ENCODE measurements at places on chromosomes 5 and 9. TPM values are rescaled to one million over a fixed set of nuclear protein-coding genes. Genes with fewer than 3 reads are reported as not detected.

DNA sequence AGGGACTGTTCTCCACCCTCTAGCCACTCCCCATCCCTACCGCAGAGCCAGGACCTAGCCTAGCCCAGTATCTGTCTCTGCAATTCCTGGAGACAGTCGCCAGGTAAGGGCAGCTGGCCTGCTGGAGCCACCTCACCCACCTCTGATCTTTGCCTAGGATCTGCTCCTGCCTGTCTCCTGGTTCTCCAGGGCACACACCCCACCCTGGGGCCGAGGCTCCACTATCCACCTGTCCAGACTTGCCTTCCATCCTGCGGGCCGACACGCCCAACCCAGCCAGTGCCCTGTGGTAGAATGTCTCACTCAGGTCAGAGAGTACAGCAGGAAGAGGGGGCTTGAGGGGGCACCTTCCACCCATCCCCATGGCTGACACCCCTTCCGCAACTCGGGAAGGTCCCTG, 15.7 kb upstream of the AQP7 start:
- DNase-seq, result no peak

DNA sequence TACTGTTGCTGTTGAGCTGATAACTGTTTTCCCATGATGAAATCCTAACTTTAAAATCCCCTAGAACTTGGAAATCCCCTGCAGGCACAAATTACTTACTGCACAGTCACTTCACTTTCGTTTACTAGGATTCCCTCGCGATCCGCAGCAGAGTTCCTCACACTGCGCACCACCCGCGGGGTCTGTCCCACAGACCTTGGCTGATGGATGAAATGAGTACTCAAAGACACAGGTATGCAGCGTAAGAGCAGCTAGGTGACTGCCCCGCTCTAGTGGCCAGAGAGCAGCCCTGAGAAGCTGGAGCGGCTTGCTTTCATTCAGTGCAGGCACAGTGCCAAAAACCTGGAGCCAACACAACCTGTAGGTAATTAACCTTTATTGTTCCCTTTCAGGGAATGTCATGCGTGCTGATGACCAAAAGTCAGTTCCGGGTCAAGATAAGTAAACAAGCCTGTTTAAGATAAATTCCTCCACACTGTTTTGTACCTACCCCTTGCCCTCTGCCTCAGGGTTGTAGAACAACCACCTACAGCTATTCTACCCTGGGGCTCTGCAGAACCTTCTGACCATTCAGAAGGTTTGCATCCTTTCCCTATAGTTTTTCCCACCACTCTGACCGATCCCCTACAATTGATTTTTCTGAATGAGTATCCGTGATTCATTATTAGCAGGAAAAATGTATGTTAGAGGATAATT, 191.2 kb downstream of the CDH9 start:
- no peak for DNase-seq

ACTBL2 gene
- not detected for total RNA-seq

- no peak for DNase-seq
Measured at GRCh38 chr9:137514691-137515337, 35.4 kb downstream of the PNPLA7 start.

DNA sequence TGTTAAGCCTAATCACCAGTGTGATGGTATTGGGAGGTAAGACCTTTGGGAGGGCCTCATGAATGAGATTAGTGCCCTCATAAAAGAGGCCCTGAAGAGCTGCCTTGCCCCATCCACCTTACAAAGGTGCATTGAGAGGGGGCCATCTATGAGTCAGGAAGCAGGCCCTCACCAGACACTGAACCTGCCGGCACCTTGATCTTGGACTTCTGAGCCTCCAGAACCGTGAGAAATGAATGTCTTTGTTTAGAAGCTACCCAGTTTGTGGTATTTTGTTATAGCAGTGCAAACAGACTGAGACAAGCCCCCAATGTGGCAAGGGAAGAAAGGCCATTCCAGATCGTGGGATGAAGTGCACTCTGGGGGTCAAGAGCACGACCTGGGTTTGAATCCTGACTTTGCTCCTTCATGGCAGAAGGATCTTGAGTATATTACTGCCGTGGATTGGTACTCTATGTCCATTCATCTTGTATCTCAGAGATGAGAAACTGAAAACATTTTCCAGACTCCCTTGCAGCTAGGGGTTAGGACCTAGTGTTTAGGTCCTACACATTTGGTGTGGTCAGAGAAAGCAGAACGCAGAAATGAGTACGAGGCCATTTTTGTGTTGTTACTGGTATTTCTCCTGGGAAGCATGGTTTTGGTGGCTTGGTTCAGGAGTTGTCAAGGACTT, 86.7 kb downstream of the PTCH1 start:
- no peak for DNase-seq

EPB41L4B gene
- total RNA-seq, result not detected

- DNase-seq, result no peak
Measured at GRCh38 chr5:53917826-53918225, 357.4 kb downstream of the NDUFS4 start.

DNA sequence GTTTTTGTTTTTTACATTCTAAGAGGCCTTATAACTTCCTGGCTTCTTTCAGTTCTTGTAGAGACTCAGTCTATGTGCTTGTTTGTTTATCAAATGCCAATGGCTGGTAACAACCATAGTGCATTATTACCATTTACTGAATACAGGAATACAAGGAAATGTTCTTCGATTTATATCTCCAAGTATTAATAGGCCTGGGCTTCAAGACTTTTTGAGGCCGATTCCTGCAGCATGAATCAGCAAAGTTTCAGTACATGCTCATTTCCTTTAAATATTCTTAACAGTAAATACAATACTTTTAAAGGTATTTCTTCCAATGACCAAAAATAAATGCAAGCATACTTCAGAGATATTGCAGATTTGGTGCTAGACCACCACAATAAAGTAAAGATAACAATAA, 535.3 kb downstream of the EFNA5 start:
- no peak for DNase-seq

- DNase-seq, result no peak
Measured at GRCh38 chr9:71719562-71719961, 48.8 kb downstream of the CEMIP2 start.

DNA sequence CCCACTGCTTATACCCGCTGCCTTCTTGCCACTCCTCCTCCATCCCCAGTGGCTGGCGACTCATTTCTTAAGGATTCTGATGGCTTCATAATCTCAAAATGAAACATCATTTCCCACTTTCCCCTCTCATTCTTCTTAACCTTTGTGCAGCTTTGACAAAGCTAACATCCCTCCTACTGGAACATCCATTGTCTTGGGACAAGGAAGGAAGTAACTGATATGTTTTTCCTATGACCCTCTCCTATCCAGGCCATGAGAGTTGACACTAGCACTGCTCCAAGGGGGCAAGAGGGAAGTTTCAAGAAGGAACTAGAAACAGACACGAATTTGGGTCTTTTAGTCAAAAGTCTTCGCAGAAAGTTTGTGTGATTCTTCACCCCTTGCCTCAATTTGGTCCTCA, 71.7 kb upstream of the SNX2 start:
- no peak for DNase-seq

SLC6A3 gene
- not detected for total RNA-seq

FOXD4L6 gene
- total RNA-seq, result not detected

DNA sequence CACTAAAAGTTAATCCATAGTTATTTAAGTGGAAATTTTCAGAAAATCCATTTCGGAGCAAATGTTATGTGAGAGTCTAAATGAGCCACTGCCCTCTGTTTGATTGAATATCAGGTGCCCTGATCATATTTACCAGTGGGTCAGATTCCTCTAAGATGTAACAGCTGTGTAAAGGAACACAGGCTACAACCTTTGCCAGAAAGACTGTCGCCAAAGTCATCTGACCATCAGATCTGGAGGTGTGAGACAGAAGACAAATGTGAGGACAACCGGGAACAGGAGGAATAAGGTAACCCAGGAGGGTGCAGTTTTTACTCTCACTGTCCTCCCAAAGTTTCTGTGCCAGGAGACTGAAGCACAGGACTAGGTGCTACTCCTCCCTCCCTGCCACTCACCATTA, 90.8 kb downstream of the CAAP1 start:
- DNase-seq, result no peak

- DNase-seq, result no peak
Measured at GRCh38 chr5:16304846-16305245, 125.3 kb upstream of the MARCHF11 start.

- DNase-seq, result no peak
Measured at GRCh38 chr5:125186911-125187375, 440.5 kb upstream of the ZNF608 start.

DNA sequence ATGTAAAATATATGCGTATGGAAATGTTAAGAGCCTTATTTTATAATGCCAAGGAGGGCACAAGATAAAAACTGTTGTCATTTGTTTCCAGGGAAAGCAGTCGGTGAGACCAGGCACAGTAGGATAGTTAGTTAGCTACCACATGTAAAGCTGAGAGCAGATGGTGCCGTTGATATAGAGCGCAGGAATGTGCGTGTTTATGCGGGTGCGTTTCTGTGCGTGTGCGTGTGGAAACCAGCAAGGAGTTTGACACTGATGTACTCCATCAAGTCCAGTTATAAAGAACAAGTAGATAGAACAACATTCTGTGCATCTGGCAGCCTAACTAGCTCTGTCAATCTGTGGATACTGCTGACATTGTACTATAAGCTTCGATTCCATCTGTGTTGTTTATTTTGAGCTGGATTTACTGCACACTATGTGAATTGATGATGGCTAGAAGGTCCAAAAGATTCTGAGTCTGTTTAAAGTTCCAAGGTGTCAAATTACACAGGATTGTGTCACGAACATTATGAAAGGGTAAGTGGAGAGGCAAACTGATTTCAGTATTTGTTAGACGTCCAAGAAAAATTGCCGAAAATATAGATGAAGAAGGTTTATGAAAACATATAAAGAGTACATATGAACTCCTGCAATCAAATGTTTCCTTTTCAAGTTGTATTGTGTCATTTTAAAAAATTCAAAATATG, 494.9 kb upstream of the MEF2C start:
- DNase-seq, result no peak

Measured in CD8-positive, alpha-beta T cell (primary cell).